ENCODE measurements at places on chromosomes 3 and 15.

DNA sequence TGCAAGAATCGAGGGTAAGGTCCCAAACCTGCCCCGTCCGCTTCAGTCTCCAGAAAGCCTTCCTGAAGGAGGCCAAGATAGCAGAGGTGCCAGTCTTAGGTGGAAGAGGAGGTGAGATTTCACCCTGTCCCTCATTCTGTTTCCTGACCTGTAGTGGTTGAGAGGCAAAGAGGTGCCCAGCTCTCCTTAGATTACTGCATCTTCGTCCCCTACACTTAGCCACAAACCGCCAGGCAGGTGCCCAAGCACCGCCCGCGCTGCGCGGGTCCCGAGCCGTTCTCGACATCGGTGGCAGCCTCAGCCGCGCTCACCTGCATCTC, 23.8 kb upstream of the POLG start:
- no peak for DNase-seq

DNA sequence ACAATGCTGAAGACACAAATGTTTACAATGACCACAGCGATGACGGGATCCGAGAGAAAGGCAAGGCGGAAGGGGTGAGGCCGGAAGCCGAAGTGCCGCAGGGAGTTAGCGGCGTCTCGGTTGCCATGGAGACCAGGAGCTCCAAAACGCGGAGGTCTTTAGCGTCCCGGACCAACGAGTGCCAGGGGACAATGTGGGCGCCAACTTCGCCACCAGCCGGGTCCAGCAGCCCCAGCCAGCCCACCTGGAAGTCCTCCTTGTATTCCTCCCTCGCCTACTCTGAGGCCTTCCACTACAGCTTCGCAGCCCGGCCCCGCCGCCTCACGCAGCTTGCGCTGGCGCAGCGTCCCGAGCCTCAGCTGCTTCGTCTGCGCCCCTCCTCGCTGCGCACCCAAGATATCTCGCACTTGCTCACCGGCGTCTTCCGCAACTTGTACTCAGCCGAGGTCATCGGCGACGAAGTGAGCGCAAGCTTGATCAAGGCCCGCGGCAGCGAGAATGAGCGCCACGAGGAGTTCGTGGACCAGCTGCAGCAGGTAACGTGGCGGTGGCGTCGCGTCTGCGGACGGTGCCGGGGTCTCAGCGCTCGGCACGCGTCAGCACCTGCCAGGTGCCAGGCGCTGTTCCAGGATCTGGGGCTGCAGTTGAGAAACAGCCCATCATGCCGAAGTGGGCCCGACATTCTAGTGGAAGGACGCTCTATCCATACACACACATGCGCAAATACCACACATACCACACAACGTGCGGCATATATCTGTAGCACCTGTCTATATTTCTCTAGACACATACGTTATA, at the start of gene DLEC1:
TSS of gene DLEC1 (plus strand) at position 108 of the 798 bp plus-strand sequence. CDS start at position 126, 18 bp downstream.
- peak; percentile 64 for DNase-seq

GRCh38 chr3:89692601-89693000, 585.2 kb downstream of the EPHA3 start:
- DNase-seq, result no peak

GRCh38 chr3:159458982-159459381, 529.7 kb upstream of the IL12A start:
- DNase-seq, result no peak

DNA sequence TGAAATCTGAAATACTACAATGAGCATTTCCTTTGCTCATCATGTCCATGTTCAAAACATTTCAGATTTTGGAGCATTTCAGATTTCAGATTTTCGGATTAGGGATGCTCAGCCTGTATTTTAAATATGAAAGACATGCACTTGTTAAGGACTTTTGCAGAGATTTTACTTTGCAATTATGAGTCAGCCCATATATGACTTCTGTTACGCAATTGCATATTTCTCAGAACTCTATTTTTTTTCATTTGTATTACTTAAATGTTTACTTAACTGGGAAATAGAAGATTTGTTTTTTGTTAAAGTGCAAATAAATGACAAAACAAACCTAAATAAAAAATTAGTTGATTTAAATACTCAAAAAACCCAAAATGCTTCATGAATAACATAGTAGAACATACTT, 376.2 kb downstream of the ZBTB20 start:
- DNase-seq, result no peak

- no peak for DNase-seq
Observed at GRCh38 chr3:150242220-150242936, 165.7 kb upstream of the TSC22D2 start.

DNA sequence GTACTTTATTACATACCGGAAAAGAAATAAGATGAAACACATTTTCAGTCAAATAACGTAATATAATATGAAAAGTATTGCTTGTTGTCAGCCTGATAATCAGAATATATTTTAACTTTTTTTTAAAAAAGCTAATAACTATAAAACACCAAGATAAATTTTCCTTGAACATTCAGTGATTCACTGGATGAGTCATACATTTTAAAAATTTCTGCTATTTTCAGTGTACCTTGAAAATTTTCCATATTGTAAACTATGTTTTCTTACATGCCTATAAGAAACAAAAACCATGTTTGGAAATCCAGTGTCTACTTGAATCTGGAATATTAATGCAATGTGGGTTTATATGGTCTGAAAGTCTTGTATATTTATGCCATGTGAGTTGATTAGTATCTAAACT, 36.3 kb upstream of the MEIS2 start:
- DNase-seq, result no peak

- DNase-seq, result no peak
Observed at GRCh38 chr3:195214381-195214780, 56.6 kb downstream of the XXYLT1 start.

DNA sequence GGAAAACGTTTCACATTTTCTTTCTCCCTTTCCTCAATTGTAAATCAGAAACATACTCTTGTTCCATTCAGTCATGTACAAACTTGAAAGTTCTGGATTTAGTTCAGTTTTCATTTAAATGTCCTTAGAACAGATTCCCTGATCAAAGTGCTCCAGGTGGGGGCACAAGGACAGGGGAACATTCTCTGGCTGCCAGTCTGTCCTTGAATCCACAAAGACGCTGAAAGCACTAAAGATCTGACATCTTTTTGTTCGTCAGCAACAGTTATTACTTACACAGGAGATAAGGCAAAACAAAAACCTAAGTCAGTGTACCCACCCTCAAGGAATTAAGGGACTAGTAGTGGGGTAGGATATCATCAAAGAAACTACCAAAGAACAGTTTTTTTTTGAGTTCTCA, 139.2 kb downstream of the GHSR start:
- DNase-seq, result no peak

- DNase-seq, result no peak
Observed at GRCh38 chr3:144308396-144308795, 336.8 kb downstream of the DIPK2A start.

DNA sequence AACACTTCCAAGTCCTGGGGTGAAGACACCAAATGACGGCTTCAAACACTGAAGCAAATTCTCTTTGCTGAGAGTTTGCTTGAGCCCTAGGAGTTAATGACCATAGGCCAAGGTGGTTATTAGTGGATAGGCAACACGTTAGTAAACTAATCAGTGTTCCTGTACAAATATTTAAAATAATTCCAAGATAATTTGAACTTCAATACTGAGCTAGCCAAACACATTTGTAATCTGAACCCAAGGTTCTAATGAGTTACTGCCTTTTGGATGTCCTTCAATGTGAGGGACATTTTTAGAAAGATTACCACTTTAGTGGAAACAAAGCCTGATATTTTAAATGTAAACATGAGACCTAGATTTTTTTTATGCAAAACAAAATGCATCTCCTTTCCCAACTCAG, 94.6 kb downstream of the THRB start:
- no peak for DNase-seq

GRCh38 chr15:74351670-74352069, 15.8 kb downstream of the CYP11A1 start:
- DNase-seq, result no peak

- no peak for DNase-seq
Observed at GRCh38 chr3:31456373-31456772, 76.4 kb upstream of the STT3B start.

Measured in activated T-helper 1 cell treated with anti-CD3 and anti-CD28 coated beads, Interleukin-2, amount 50 U/mL, for 16 hours (primary cell).